ENCODE measurements at places on chromosomes 4 and X. TPM values are rescaled to one million over a fixed set of nuclear protein-coding genes. Genes with fewer than 3 reads are reported as not detected.

TRAM1L1 gene
- 0.14 TPM for total RNA-seq

SLC34A2 gene
- not detected for total RNA-seq

NSUN7 gene
- not detected for total RNA-seq

ZCCHC12 gene
- total RNA-seq: not detected

NSD2 gene
- total RNA-seq: 66.3 TPM

DGKQ gene
- total RNA-seq: 12.5 TPM

CXCL8 gene
- 0.39 TPM for total RNA-seq

PPP1R2C gene
- total RNA-seq: not detected

MYOZ2 gene
- 0.41 TPM for total RNA-seq

GRCh38 chrX:150155436-150156035, 207.6 kb upstream of the MAMLD1 start:
- H3K36me3 ChIP-seq: no peaks in the 10 kb centered on the region
- peak overlapping the region; percentile 51 for H3K4me3 ChIP-seq
- no peak overlapping the region for H3K27ac ChIP-seq
- peak; percentile 67 for DNase-seq
- H3K4me1 ChIP-seq: peaks cover 15% of the 10 kb centered on the region

DNA sequence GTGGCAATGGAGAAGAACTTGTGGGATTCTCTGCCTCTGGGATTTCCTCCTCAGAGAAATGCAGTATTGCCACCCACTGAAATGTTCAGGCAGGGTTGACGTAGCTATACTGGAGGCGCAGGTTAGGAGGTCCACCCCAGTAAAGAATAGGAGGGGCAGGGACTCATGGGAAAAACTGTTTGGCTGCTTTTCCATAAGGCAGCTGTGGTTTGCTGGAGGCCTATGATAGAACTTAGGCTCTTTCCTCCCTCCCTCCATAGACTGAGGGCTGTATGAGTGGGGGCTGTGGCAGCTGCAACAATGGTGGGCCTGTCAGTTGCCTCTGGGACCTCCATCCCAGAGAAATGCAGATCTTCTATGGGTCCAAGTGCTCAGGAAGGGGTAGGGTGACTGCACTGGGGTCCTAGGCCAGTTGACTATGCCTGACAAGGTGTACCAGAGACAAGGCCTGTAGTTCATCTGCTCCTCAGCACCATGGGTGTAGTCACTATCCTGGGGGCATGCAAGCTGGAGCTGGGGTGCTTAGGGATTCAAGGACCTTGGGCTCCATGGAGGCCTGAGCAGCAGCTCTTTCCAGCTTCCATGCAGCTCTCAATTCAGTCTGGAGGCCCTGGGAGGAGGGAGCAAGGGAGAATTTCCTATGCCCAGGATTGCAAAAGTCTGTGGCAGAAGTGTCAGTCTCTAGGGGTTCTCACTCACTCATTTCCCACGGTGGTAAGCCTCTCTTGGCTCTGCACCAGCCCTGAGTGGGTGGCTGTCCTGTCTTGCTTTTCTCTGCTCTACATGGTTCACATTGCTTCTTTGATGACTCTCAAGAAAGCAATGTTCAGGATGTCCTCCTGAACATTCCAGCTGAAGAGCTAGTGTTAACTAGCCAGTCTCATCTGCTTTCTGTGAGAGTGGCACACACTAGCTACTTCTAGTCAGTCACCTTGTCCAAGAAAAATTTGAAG, 353.0 kb downstream of the IDS start:
- H3K27ac ChIP-seq: no peak overlapping the region
- no peak for DNase-seq
- no peaks in the 10 kb centered on the region for H3K36me3 ChIP-seq

GRCh38 chr4:41334182-41334581, 77.5 kb downstream of the UCHL1 start:
- DNase-seq: no peak
- no peak overlapping the region for H3K4me3 ChIP-seq
- H3K36me3 ChIP-seq: 0 out of 2 replicates have a peak, but pooled peaks cover 4% of the 10 kb centered on the region
- H3K27ac ChIP-seq: no peak overlapping the region

DNA sequence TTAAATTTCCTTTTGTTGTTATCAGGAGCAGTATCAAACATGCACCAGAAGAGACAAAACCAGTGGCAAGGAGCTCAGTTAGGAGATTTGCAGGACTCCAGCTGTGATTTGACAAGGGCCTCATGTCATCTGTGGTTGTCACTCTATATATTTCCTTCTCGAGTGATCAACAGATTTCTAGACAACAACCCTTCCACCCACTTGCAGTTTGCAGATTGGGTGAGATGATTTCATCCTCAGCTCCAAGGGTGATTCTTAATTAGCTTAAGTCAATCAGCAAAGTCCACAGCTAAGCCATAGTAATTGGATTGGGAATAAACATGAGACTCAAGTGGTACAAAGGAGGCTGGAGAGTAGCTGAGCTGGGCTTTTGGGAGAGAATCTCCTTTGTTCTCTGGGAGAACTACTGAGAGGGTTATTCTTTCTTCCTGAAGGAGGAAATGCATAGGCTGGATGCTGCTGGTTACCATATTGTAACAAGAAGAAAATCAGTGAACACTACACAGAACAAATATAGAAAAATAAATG, 192.8 kb downstream of the PPARGC1A start:
- no peak overlapping the region for H3K27ac ChIP-seq
- H3K4me3 ChIP-seq: no peak overlapping the region
- no peak for DNase-seq
- peaks cover 4% of the 10 kb centered on the region for H3K36me3 ChIP-seq

DNA sequence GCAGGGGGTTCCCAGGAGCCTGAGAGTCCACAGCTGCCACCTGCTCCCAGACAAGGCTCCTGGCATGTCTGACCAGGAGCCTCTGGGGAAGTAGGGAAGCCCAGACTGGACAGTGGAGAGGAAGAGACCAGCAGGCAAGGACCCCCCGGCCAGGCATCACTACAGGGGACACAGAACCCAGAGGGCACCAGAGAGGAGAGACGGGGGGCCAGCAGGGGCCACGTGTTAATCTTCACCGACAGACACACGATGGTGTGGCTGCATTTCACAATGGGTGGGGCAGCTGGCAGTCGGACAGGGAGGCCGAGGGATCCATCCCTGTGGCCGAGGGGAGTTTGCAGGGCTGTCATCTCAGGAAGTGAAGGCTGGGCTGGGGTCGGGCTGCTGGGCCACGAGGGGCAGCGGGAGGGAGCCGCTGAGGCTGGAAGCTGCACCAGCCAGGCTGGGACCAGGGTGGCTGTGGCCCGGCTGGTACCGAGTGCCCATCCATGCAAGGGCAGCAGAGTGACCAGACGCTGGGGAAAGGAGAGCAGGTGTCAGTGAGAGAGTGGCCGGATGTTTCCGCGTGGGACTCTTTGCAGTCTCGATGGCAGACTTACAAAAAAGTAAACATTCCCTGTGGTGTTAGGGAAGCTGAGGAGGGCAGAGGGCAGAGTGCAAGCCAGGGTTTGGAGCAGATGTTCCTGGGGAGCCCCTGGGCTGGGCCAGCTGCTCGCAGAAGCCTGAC, 4.7 kb downstream of the PDE6B start:
- peaks cover 21% of the 10 kb centered on the region for H3K36me3 ChIP-seq
- no peak overlapping the region for H3K27ac ChIP-seq
- H3K27me3 ChIP-seq: peaks cover 5% of the 10 kb centered on the region
- H3K4me3 ChIP-seq: no peak overlapping the region
- no peaks in the 10 kb centered on the region for H3K4me1 ChIP-seq

DNA sequence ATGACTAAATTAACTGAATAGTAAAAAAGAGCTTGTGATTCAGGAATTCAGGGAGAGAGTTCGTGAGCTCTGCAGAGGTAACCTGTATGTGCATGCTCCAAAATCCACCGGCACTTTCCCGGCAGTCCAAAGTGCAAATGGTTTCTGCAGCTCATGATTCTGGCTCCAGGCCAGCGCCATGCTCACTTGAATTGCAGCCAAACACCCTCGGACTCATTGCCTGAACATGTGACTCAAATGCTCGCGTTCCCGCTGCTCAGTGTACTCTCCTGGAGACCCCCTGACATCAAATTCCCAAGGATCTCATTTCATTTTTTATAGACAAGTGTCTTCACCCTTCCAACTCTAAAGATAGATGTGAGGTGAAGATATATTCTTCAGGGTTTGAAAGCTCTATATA, 44.1 kb upstream of the SH3RF1 start:
- H3K27me3 ChIP-seq: peaks cover 8% of the 10 kb centered on the region
- H3K4me1 ChIP-seq: peaks cover 42% of the 10 kb centered on the region
- DNase-seq: peak; percentile 56
- H3K27ac ChIP-seq: peak overlapping the region; percentile 84
- peak overlapping the region; percentile 76 for H3K4me3 ChIP-seq

DNA sequence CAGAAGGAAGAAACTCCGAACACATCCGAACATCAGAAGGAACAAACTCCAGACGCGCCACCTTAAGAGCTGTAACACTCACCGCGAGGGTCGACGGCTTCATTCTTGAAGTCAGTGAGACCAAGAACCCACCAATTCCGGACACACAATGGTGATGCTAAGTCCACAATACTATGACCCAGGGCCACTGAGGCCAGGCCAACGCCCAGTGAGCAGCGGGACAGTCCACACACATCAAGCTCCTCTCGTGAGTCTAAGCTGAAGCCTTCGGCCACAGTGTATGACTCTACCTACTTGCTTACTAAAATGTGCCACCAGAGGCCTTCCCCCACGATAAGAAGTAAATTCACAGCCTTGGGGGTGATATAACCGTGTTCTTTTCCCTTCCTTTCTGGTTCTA, 10.2 kb upstream of the CDKN2AIP start:
- H3K4me1 ChIP-seq: peaks cover 16% of the 10 kb centered on the region
- no peak overlapping the region for H3K4me3 ChIP-seq
- no peak overlapping the region for H3K27ac ChIP-seq
- no peak for DNase-seq

DNA sequence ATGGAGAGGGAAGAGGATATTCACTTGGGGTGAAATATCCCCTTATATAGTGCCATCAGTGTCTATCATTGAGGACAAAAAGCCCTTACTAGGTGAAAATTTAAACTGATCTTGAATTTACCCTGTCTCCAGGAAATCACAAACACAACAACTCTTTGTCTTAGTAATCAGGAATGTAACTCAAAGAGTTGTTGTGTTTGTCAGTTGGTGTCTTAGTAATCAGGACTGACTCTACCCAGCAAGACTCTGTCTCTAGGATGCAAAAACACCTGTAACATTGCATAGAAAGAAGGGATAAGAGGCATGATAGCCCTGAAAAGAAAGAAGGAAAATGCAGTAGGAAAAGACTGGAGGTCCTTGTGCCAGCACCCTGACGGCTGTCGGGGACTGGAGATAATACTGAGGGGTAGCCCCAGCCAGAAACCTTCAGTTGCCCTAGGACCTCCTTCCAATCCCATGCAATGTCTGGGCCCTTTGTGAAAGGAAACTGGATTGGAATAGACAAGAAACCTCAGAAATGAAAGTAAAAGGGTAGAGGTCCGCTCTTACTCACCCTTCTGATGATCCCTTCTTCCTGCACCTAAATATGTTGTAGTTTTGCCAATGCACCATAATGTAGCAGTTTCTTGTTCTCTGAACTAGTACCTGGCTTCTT, 45.3 kb downstream of the HMGB2 start:
- peaks cover 12% of the 10 kb centered on the region for H3K4me1 ChIP-seq
- H3K36me3 ChIP-seq: peaks cover 15% of the 10 kb centered on the region
- H3K4me3 ChIP-seq: no peak overlapping the region

DNA sequence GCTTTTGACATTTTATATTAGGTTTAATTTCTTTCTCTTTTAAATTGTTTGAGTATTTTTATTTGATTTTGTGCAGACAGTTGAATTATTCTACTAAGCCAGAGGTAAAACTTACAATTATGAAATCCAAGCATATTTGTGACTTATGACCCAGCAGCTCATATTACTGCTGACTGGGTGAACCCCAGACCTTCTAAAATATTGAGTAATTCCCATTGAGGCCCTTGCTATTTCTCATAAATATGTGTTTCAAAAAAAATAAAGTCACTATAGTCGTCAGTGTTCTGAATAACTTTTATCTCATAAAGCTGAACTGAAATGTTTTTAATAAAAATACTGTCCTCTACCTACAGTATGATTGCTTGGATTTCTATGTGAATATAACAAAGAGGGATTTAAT, 303.1 kb downstream of the IQCM start:
- no peaks in the 10 kb centered on the region for H3K4me1 ChIP-seq
- H3K4me3 ChIP-seq: no peak overlapping the region
- no peak overlapping the region for H3K27ac ChIP-seq
- peaks cover 1% of the 10 kb centered on the region for H3K36me3 ChIP-seq
- H3K27me3 ChIP-seq: no peaks in the 10 kb centered on the region

DNA sequence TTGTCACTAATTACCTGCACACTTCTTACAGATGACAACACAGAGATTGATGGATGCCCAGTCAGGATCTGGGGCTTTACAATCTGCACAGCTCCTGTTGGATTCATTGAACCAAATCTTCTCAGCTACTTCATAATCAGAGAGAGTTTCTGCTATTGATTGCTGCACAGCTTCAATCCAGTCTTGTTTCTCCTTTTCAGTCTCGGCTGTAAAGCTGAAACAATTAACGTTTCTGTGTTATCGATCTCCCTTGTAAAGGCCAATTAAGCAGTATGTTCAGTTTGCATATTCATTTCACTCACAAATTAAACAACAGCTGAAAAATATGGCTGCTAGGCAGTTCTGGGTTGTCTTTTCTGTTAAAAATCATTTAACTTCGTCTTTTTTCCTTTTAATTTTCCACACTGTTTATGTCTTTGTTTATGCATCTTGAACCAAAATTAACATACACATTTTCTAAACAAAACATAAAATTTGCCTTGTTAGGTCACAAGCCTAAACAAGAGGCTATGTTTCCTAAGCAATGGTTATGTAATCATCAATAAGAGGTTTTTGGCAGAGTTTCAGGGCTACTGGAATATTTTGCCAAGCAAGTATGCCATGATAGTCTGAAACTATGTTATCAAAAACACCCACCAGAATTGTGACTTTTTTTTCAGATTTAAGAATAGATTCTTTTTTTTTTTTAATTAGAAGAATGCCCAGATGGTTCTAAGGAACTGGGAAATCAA, 79.2 kb downstream of the ARAP2 start:
- H3K27me3 ChIP-seq: no peaks in the 10 kb centered on the region
- H3K36me3 ChIP-seq: no peaks in the 10 kb centered on the region
- H3K4me1 ChIP-seq: no peaks in the 10 kb centered on the region
- H3K27ac ChIP-seq: no peak overlapping the region
- no peak for DNase-seq

DNA sequence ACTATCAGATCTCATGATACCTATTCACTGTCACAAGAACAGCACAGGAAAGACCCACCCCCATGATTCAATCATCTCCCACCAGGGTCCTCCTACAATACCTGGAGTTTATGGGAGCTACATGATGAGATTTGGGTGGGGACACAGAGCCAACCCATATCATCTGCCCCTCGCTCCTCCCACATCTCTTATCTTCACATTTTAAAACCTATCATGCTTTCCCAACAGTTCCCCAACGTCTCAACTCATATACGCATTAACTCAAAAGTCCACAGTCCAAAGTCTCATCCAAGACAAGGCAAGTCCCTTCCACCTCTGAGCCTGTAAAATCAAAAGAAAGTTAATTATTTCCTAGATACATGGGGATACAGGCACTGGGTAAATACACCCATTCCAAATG, 1185.2 kb downstream of the PCDH7 start:
- no peak for DNase-seq
- H3K4me1 ChIP-seq: no peaks in the 10 kb centered on the region
- H3K27me3 ChIP-seq: no peaks in the 10 kb centered on the region
